ENCODE measurements at places on chromosomes 6 and 20.

- DNase-seq: no peak
Measured at GRCh38 chr20:44695295-44695673, 19.9 kb upstream of the CCN5 start.

DNA sequence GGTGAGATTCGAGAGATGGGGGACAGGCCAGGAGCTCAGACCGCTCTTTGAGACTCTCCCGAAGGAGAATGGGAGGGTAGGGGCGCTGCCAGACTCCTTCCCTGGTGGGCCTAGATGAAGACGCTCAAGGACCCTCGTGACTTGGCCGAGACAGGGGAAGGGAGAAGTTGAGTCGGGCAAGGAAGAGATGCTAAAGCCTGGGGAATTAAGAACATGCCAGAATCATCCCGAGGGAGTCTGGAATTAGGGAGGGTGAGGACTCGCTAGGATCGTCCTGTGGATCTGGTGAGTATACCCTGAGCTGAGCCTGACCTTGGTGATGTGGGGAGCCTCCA is 529 bp downstream of the UBE2C start:
- DNase-seq: no peak

- DNase-seq: no peak
Measured at GRCh38 chr6:148825492-148825891, 78.7 kb downstream of the UST start.

GRCh38 chr6:142696123-142697000 is 248.6 kb downstream of the HIVEP2 start:
- DNase-seq: no peak

- no peak for DNase-seq
Measured at GRCh38 chr6:52649536-52650160, 21.3 kb upstream of the TMEM14A start.

DNA sequence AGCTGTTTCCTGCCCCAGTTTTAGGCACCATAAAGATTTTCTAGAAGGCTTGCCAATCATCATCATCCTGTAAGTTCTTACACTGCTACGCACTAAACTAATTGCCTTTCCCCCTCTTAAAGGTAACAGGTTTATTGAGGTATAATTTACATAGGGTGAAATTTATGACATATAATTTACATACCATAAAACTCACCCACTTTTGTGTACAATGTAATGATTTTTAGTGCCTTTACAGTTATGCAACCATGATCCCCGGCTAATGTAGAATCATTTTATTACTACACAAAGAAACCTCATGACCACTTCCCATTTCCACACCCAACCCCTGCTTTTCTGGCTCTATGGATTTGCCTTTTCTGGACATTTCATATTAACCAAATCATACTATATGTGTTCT is 21.1 kb downstream of the GCNT2 start:
- DNase-seq: no peak

DNA sequence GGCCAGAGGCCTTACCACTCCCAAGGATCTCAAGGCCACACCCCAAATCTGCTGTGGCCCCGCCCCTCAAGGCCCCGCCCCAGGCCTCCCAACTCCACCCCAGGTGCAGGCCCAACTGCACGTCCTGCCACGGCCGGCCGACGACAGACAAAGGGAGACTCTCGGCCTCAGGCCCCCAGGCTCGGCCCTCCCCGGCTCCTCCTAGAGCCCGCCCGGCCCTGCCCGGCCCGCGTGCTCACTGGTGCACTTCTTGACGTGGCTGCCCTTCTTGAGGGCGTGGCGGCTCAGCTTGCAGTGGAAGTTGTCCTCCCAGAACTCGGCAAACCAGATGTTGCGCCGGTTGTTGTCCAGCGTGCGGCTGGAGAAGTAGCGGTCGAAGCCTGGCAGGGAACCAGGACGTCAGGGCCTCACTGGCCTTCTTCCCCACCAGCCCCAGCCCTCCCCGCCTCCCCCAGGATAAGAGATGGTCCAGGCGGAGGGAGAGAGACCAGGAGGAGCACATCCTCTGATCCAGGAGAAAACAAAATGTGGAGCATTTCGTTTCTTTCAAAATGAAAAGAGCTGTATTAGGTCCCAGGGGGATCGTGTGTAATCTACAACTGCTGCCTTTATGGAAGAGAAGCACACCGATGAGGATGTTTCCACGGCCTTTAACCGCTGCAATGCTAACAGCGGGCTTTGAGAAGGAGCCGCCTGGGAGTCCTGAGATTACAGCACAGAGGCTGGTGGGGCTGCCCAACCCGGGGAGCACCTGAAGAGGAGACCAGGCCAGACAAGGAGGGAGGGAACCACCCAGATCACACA is 89.4 kb downstream of the GRM4 start:
- no peak for DNase-seq

DNA sequence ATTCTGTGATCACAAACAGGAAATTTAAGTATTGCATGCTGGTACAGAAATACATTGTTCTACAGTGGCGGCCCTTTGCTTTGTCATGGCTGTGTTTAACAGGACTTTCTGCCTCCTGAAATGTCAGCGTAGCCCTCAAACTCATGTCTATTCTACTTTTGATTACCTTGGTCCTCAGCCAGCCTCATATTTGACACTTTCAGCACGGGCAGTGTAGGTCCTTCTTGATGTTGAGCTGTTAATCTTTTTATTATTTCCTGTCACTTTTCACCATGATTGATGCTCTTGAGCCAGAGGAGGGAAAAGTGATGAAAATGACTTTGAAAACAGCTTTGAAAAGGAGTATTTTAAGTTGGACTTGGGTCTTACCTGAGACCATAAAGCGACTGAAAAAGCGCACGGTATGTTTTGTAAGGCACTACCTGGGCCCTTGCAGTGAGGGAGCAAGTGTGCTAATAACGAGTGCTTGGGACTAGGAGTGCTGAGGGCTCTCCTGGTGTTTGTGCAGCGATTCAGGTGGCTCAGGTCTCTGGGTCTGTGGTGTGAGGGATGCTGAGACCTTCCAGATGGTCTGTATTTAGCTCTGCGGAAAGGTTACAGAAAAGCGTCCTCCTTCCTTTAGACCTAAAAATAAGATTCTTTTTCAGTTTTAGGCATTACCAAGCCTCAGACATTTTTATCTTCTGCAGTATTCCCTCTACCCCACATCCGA is 45.2 kb upstream of the RREB1 start:
- DNase-seq: no peak

GRCh38 chr20:43360016-43360415 is 97.7 kb upstream of the SRSF6 start:
- no peak for DNase-seq

DNA sequence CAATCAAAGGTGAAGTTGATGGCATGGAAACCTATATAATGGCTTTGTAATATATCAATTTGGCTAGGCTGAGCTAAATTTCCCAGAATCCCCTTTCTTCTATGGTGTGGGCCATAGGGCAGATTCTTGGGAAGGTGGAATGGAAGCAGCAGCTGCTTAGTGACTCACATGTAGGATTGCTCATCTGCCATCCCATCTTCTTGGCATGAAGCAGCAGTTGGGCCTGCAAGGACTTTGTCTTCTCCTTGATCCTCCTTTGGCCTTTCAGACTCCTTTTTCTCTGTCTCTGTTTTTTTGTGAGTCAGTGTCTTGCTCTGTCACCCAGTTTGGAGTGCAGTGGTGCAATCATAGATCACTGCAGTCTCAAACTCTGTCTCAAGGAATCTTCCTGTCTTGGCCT is 52.6 kb upstream of the CEP162 start:
- no peak for DNase-seq

- DNase-seq: no peak
Measured at GRCh38 chr6:20729086-20729485, 194.8 kb downstream of the CDKAL1 start.

DNA sequence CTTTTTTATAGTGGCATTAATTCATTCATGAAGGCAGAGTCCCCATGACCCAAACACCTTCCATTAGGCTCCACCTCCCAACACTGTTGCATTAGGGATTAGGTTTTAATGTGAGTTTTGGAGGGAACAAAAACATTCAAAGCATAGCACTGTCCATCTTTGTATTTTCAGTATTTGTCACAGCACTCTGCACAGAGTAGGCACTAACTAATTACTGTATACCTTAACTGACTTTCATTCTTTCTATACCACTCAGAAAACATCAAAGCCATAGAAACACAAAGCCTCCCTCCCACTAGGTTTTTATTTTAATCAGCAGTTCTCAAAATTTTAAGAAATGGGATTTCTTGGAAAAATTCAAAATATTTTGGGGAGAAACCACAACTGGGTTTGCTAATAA is 21.8 kb upstream of the AHI1 start:
- no peak for DNase-seq

DNA sequence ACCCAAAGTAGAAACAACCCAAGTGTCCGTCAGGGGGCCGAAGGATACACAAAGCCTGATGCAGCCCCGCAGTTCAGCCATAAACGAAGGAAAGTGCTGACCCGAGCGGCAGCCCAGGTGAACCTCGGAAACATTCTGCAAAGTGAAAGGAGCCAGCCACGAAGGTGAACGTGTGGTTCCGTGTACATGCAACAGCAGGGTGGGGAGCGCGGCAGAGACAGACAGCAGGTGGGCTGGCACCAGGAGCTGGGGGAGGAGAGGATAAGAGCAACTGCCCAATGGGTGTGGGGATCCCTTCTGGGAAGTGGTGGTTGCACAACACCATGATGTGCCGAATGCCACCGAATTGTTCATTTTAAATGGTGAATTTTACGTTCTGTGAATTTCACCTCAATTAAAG is 341.8 kb downstream of the ZFAND3 start:
- DNase-seq: no peak

GRCh38 chr20:60052322-60052721 is 94.1 kb downstream of the CDH26 start:
- no peak for DNase-seq

GRCh38 chr6:134026597-134026996 is 25.8 kb downstream of the SLC2A12 start:
- DNase-seq: no peak

- DNase-seq: no peak
Measured at GRCh38 chr6:105951322-105951721, 134.8 kb upstream of the PRDM1 start.

DNA sequence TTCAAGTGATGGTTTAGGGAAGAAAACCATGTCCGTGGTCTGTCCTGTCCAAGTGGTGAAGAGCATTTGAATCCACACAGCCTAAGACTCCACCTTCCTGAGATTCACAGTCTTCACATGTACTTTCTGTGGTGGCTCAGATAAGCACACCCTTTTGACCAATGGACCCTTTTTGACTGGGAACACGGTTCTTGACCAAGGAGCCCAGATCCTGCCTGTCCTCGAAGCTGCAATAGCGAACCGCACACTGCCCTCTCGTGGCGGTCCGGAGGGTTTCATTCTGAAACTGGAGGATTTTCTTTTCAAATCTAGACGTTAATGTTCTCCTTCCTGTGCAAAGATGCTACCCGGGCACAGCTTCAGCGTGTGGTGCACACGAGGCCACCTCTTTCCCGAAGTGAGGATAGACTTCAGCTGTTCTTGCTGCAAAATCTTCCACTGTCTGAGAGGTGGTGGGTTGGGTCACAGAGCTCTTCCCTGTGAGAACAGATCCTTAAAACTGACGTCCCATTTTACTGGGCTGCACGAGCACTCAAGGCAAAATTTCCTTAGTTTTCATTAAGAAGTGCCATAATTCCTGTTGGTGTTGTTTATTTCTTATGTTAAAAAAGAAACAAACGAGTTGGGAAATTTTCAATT is 90.5 kb downstream of the SYNJ2 start:
- DNase-seq: peak; percentile 16

DNA sequence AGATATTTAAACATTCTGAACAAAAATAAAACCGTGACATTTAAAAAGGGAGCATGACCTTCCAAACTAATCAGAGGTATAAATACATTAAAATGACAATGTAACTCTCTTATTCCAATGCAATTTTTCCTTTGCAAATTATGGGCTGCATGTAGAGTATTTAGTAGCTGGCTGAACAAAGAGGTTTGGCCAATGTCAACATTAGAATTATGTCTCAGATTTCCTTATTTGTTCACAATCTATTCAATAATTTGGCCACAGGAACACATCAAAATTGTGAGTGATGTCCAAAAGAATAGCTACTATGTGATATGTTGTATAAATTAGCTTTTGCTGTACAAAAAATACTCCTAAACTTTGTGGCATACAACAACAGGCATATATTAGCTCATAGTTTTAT is 580.0 kb upstream of the MARCKS start:
- peak; percentile 8 for DNase-seq

GRCh38 chr6:166109608-166110007 is 58.0 kb downstream of the TBXT start:
- no peak for DNase-seq

DNA sequence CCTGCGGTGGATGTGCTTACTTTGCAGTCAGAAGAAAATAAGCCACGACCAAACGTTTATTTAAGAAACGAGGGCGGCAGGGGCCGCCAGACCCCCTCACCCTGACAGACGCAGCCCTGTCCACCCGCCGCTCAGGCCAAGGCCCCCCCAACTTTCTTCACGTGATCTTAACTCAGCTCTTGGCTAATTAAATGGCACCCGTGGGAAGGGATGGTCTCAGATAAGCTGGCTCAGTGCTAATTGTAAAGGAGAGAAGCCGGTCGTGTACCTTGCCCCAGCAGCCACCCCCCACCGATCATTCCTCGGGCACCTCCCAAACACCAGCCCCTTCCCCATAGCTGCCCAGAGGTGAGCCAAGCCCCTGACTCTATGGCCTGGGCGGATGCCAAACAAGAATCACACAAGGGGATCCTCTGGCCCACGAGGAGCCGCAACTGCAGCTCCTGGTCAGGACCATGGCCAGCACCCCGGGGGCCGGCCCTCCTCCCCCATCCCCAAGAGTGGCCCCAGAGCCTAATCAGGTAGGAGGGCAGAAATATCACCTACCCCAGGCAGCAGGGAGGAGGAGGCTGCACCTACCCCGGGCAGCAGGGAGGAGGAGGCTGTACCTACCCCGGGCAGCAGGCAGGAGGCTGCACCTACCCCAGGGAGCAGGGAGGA is 11.2 kb downstream of the KCNQ2 start:
- DNase-seq: no peak

GRCh38 chr20:63690003-63690897 is 6.2 kb upstream of the TNFRSF6B start:
- DNase-seq: no peak

DNA sequence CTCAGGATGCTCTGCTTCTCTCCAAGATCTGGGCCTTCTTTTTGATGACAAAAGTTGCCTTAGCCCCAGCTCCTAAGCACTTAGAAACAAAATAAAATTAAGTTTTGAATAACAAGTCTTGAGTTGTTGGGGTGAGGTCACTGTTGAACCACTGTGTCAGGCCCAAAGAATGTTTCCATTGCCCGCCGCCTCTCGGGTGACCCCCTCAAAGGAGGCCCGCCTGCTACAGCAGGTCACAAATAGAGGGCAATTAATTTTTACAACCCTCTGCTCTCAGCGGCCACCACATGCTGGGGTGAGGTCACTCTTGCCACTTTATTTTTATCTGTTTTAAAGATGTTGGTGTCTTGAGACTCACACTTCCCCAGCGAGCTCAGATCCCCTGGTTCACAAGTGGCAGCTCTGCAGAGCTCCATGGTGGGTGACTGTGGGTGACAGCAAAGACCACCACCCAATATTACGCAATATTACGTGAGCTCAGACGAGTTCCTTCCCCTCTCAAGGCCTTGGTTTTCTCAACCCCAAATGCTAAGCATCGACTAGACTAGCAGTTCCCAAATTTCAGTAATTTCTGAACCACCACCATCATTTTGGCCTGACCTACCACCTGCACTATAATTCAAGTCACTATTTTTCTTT is 247.7 kb upstream of the PMEPA1 start:
- DNase-seq: no peak
